Naive thymus-derived CD4-positive, alpha-beta T cell (primary cell): ENCODE measurements at places on chromosomes 1 and 21. TPM values are rescaled to one million over a fixed set of nuclear protein-coding genes. Genes with fewer than 3 reads are reported as not detected.

The BCAN gene
- not detected for total RNA-seq

The RAB42 gene
- total RNA-seq = 1.2 TPM

GRCh38 chr1:84719543-84720217 is 29.4 kb upstream of the SSX2IP start:
- H3K27ac ChIP-seq = no peak overlapping the region
- no peaks in the 10 kb centered on the region for H3K27me3 ChIP-seq
- no peak for DNase-seq
- H3K4me3 ChIP-seq = no peak overlapping the region
- H3K36me3 ChIP-seq = no peaks in the 10 kb centered on the region
- H3K4me1 ChIP-seq = no peaks in the 10 kb centered on the region

- H3K36me3 ChIP-seq = no peaks in the 10 kb centered on the region
- no peak overlapping the region for H3K27ac ChIP-seq
- no peaks in the 10 kb centered on the region for H3K27me3 ChIP-seq
- H3K4me3 ChIP-seq = no peak overlapping the region
Observed at GRCh38 chr1:232499188-232499587, 130.7 kb downstream of the SIPA1L2 start.

DNA sequence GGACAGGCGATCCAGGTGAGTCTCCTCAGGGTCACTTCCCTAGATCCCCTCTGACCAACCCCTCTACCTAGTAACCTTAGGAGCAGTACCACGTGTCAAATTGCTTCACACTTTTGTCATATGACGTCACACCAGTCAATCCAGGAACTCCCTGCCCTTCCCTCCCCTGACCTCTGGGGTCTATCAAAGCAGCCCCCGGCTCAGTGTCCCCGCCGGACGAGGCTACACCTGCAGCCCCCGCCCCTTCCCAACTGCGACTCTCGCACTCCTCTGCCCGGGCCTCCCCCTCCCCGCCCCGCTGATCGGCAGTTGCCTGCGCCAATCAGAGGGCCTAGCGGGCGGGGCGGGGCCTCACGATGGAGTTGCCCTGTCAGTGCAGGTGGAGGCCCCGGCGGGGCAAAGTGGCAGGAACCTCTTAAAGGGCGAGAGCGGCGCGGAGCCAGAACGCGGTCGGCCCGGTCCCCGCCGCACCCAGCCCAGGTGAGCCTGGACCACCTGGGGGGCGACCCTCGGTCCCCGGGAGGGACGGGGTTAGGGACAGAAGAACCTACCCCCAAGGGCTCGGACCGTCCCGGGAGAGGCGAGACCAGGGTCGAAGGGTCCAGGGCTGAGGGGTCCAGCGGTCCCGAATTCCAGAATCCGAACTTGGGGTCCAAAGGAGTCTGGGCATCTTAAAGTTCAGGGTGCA is 27.5 kb upstream of the EPB41 start:
- peak; percentile 94 for DNase-seq
- H3K36me3 ChIP-seq = no peaks in the 10 kb centered on the region
- H3K4me3 ChIP-seq = peak overlapping the region; percentile 98
- H3K27me3 ChIP-seq = no peaks in the 10 kb centered on the region
- peaks cover 32% of the 10 kb centered on the region for H3K4me1 ChIP-seq

DNA sequence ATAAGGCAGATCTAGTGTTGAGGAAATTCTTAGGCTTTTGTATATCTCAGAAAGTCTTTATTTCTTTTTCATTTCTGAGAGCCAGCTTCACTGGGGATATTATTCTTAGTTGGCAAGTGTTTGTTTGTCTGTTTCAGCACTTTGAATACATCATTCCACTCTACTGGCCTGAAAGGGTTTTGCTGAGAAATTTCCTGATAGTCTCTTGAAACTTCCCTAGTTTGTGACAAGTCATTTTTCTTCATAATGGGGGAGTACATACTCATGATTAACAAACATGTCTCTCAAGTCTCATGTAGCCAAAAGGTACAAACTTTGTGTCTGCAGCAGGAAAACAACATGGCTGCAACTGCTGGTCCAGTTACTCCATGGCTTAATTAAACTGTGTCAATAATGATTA is 6.3 kb upstream of the KRTAP26-1 start:
- H3K4me3 ChIP-seq = no peak overlapping the region
- no peak overlapping the region for H3K27ac ChIP-seq
- H3K4me1 ChIP-seq = no peaks in the 10 kb centered on the region
- no peaks in the 10 kb centered on the region for H3K27me3 ChIP-seq

The S100A5 gene
- total RNA-seq = not detected
